ENCODE measurements at places on chromosomes 7 and 10.
A peak's percentile ranks its signal among the peaks of the same experiment; 100 is the strongest.

- peak; percentile 13 for DNase-seq
Observed at GRCh38 chr10:32377458-32378259, 30.7 kb upstream of the EPC1 start.

DNA sequence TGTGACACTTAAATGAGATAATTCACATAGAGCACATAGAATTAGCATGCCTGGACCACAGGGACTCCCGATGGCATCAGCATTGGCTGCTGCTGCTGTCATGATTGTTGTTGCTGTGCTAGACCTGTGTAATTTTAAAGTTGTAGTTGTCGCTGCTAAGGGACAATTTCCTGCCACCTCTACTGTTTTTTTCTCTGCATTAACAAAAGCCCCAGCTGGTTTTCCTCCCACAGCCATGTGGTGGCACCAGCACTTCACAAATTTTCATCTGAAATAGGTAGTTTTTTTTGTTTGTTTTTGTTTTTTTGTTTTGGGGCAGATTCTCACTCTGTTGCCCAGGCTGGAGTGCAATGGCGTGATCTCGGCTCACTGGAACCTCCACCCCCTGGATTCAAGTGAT lies 25.4 kb upstream of the PRXL2A start:
- no peak for DNase-seq

GRCh38 chr10:75145590-75145989 lies 34.1 kb downstream of the SAMD8 start:
- no peak for DNase-seq

- DNase-seq: no peak
Observed at GRCh38 chr7:149075286-149075685, 15.2 kb downstream of the ZNF786 start.

GRCh38 chr10:75043256-75044131 lies 68.0 kb upstream of the SAMD8 start:
- no peak for DNase-seq

DNA sequence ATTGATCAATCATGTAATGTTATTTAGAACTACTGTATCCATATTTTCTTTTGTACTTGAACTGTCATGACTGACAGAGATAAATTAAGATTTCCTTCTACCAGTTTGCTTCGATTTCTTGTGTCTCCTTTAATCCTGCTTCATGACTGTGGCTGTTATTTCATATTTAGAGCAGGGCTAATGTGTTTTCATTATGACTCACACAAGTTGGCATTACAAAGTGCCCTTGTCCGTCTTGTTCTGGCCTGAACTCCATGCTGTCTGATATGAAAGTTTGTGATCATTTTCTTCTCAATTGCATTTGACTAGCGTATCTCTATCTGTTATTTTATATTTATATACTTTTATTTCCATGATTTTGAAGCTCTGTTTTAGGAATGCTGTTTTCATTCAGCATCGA lies 344.1 kb upstream of the PRKCQ start:
- no peak for DNase-seq

DNA sequence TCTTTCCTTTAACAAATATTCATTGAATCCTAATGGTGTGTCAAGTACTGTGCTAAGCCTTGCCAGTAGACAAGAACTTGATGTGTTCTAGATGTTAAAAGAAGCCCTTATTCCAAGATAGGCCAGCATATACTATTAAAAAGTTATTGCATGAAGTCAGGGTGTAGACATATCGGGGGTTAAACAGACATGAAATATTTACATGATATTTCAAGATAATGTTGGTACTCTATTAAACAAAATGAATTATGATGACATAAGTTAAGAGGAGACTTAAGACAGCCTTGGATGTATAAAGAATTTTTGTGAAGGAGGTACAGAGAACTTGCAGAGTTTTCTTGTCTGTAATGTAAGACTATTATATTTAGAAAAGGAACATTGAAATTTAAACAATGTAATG lies 44.8 kb downstream of the HDAC9 start:
- no peak for DNase-seq
